ENCODE measurements at places on chromosomes 1 and 21.
A peak's percentile ranks its signal among the peaks of the same experiment; 100 is the strongest.

DNA sequence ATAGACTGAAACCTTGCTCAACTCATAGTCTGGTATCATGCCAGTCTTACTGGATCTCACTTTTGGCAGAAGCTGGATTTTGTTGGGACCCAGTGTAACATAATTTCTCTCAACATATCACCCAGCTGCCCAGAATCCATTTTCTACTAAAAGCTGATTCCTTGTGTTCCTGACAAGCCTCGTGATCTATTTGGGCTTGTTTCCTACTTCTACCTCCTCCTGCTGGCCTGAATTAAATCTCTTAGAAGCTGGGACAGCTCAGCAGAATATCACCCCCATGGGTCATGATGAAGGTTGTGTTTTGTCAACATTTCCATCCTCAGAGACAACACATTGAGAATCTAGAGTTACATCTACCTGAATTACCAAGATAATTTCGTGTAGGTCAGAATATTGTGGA, 7.7 kb downstream of the GOLT1A start:
- DNase-seq, result no peak

- no peak for DNase-seq
These were observed 24.8 kb upstream of the VPS13D start for GRCh38 chr1:12204754-12205658.

- peak; percentile 62 for DNase-seq
These were observed at the start of gene BACE2 for GRCh38 chr21:41167348-41168342. BACE2 (plus strand) TSS chr21:41168160; CDS start chr21:41168264, 104 bp downstream.

- DNase-seq, result peak; percentile 96
These were observed at the start of gene CRYZL1 for GRCh38 chr21:33641352-33642026. CRYZL1 (minus strand) TSS chr21:33641741; CDS start chr21:33631551, 10,190 bp downstream.

DNA sequence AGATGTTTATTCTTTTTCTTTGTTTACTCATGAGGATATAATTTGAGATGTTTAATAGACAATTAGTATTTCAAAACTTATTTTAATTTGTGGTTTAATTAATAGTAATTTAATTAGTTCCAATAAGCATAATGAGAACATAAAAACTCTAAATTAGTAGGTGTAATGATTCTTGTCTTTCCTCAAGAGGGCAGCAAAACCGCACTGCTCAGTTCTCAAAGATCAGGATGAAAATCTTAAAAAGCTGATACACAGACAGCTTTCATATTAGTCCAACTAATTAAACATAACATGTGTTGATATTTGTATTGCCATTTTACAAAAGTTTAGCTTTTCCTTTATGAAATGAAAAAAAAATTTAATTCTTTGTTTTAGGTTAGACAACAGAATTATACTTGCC, 106.7 kb upstream of the C21orf91 start:
- DNase-seq, result no peak

- no peak for DNase-seq
These were observed 6.6 kb upstream of the NSUN4 start for GRCh38 chr1:46334030-46334384.

- DNase-seq, result no peak
These were observed 9.3 kb upstream of the PHGDH start for GRCh38 chr1:119702384-119702783.

DNA sequence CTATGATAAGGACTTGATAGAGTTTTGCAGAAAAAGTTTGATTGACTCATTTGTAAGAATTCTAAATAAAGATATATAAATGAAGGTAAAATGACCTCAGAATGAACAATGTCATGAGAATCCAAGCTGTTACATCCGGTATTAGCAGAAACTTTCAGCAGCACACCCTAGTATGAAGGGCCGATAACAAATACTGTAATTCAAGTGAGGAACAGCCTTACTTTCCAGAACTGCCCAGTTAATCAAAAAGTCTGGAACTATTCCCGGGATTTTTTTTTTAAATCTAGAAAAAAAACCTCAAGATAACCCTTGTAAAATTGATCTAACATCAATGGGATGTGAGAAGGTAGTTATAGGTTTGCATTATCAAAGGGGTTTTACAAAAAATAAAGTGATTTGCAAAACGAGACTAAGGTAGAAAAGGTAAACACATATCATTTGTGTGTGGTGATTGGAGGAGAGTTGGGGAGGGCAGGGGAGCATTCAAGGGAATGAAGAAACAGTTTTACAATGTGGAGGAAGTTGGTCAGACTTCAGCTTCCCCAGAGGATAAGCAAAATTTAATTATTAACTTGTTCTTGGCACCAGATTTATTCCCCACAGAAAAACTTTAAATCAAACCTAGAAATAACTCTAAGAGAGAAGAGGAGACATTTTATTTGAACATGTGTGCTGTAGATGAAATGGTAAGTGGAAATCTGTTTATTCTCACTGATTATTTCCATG, 75.9 kb upstream of the VCAM1 start:
- no peak for DNase-seq

DNA sequence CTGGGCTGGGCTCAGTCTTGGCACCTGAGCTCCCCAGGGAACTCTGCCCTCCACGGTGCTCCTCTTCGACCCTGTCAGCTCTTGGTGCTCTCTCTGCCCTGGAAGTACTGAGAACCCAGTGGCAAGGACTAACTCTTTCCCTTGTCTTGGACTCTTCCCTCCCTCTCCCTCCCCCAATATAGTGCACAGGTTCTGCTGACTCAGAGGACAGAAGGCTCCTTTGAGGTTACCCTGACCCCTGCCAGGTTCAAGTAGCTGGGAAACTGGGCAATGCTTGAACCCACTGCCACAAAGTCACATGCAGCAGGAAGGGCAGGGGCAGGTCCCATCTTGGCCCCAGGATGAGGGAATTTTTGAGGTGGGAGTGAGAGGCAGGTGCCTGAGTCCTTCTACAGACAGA, 20.3 kb downstream of the KCNQ4 start:
- no peak for DNase-seq

GRCh38 chr1:220157738-220158137, 63.8 kb downstream of the IARS2 start:
- DNase-seq, result no peak

DNA sequence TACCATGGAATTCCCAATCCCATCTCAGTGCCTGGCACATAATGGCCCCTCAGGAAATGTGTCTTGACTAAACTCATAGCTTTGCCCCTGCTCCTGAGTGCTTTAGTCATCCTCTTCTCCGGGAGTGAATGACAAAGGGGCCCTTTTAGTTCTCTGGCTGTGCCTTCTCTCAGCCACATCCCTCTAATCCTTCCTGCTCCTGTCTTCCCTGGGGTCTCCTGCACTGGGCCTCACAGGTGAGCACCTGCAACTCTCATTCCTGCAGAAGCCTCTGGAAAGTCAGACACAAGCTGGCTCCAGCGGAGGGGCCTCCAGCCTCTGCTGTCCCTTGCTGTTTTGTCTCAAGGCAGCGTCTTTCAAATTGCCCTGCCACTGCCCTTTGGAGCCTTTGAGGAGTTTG, 14.0 kb upstream of the ETV3L start:
- DNase-seq, result no peak

- no peak for DNase-seq
These were observed 488.4 kb downstream of the SETD4 start for GRCh38 chr21:35571910-35572309.

DNA sequence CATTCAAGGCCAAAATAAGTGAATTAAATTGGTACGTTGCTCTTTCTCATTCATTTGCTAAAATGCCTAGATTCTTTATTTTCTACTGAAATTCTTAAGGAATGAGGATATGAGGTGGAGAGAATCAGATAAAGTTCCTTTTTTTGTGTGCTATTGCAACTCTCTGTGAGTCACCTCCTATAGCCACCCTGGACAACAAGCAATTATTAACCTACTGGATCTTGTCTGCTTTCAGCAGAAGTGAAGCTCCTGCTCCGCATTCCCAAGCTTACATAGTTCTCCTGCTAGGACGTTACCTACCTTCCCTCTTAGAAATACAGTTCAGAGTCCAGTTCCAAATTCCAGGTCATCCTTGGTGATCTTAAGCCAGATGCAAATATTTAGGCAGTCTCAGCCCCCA, 4.8 kb upstream of the KCNJ6 start:
- no peak for DNase-seq

- no peak for DNase-seq
These were observed 679.5 kb downstream of the MATN1 start for GRCh38 chr1:30043731-30044408.

- no peak for DNase-seq
These were observed 139.3 kb downstream of the LYPLAL1 start for GRCh38 chr1:219312967-219313366.

DNA sequence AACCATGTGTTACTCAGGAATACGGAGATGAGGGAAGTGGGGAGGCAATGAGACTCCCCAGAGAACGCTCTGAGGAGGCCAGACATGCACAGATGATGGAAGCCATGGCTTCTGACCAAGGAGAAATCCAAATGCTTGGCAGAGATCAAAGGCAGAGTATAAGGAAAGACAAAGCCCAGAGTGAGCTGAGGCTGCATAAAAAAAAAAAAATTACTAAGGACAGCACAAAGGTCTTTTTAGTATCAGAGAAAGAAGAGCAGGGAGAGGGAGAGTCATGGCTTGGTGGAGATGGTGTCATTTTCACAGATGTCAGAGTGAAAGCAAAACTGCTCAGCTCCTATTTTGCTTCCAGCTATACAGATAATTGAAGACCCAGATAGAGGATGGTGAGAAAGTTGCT, 8.1 kb upstream of the NCF2 start:
- DNase-seq, result no peak

- DNase-seq, result no peak
These were observed 232.9 kb downstream of the SMYD3 start for GRCh38 chr1:246274186-246274585.

- DNase-seq, result peak; percentile 64
These were observed 47.9 kb downstream of the LAMC1 start for GRCh38 chr1:183070923-183071618.

DNA sequence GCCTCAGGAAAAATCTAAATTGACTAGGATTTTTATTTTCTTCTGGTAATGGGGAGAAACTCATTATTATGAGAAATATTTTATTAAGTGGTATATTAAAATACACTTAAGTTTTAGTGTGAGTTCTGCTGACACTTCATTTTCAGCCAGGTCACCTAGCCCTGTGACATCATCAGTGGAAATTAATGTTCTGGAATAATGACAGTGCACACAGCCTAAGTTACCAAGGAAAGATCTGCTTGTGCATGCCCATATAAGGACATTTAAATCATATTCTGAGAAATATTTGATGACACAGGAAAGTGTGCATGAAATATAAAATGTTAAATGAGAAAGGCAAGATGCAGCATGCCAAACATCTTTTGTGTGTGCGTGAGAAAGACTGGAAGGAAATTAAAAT, 102.0 kb downstream of the KIF14 start:
- no peak for DNase-seq

DNA sequence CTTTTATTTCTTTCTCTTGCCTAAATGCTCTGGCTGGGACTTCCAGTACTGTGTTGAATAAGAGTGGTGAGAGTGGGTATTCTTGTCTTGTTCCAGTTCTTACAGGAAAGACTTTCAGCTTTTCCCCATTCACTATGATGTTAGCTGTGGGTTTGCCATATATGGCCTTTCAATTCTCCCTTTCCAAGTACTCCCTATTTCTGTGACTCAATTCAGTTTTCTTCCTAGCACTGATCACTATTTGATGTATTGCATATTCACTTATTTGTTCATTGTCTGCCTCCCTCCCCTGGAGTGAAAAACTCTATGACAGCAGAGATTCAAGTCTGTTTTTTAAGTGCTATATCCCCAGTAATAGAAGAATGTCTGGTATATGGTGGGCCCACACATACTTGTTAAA, 618.2 kb upstream of the CAMK1G start:
- no peak for DNase-seq

DNA sequence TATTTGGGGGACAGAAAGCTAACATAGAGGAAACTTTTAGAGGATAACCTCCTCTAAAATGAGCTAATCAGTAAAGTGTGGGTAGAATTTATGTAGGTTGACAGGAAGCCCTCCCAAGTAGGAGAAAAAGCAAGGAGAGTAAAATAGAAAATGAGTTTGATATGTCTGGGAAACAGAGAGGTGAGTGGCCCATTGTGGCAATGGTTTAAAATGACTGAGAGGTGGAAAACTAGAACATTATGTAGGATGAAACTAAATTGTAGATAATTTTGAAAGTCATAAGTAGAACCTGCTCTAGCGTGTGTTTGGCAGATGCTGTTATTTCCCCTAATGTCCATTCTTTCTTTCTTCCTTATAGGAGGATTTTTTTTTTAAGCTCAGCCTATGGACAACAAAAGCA, 8.5 kb upstream of the LPGAT1 start:
- DNase-seq, result no peak

- DNase-seq, result no peak
These were observed 1.2 kb upstream of the LRRC53 start for GRCh38 chr1:74513411-74514300.

DNA sequence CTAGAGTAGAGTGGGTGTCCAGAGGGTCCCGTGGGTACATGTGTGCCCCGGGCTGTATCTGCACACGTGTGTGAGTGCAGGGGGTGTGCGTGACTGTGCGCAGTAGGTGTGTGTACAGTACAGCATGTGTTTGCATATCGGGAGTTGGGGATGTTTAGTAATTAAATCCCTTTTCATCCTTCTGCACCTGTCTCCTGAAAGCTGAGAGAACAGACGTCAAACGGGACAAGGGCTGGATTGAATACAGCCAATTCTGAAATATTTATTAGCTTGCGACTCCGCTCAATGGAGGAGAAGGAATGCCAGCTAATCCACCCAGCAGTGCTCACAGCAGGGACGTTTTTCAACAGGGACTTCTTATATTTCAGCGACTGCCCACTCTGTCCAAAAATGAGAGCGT, 44.7 kb upstream of the CASZ1 start:
- no peak for DNase-seq

GRCh38 chr1:243409284-243409683, 153.4 kb downstream of the SDCCAG8 start:
- DNase-seq, result no peak

DNA sequence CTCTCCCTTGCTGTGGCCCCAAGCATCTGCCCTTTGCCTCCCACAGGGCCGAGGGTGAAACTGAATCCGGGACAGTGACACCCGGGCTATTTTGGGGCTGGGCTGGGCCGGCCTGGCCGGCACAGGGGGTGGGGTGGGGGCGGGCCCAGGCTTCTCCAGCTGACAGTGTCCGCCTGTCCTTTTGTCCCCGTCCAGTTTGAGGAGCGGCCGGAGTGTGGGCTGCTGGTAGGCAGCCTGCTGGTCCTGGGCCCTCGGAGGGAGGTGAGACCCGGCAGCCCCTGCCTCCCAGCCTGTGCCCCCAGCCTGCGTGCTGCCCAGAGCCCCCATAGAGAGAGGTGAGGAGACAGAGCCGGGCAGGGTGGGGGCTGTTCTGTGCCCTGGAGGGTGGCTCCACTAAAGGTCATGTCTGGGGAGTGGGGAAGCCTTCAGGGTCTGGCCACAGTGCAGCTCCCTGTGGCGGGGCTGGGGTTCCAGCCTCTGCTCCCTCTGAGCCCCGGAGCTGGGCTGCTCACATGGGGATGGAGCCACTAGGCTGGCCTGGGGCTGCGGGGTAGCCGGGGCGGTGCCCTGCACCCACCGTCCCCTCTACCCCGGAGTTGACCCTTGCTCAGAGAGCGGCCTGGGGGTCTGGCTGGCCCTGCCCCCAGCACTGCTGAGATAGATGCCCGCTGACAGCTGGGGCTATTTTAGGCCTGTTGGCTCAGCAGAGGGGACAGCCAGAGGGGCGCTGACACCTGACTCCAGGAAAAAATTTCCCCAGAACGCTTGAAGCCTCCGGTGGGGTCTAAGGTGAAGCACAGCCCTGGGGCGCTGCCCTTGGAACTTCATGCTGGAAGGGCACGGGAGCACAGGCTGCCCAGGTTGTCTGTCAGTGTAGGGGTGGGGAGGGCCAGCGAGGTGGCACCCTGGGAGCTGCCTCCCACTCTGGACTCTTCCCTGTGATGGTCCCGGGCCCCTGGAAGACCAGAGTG, at the start of gene OBSCN:
OBSCN (plus strand) TSS at position 194 of the 971 bp plus-strand sequence. CDS start 3,740 bp downstream, outside the sequence.
- DNase-seq, result no peak

All from GM10248 (cell line).